ENCODE measurements at places on chromosomes 12 and 14.

- DNase-seq = no peak
These were observed 689.4 kb downstream of the MED13L start for GRCh38 chr12:115588131-115588530.

- no peak for DNase-seq
These were observed 116.1 kb upstream of the BCAT1 start for GRCh38 chr12:25065035-25065434.

- no peak for DNase-seq
These were observed 5.1 kb upstream of the SLC38A2 start for GRCh38 chr12:46377678-46378077.

- no peak for DNase-seq
These were observed 762 bp downstream of the PPP2R5E start for GRCh38 chr14:63542231-63542999.

DNA sequence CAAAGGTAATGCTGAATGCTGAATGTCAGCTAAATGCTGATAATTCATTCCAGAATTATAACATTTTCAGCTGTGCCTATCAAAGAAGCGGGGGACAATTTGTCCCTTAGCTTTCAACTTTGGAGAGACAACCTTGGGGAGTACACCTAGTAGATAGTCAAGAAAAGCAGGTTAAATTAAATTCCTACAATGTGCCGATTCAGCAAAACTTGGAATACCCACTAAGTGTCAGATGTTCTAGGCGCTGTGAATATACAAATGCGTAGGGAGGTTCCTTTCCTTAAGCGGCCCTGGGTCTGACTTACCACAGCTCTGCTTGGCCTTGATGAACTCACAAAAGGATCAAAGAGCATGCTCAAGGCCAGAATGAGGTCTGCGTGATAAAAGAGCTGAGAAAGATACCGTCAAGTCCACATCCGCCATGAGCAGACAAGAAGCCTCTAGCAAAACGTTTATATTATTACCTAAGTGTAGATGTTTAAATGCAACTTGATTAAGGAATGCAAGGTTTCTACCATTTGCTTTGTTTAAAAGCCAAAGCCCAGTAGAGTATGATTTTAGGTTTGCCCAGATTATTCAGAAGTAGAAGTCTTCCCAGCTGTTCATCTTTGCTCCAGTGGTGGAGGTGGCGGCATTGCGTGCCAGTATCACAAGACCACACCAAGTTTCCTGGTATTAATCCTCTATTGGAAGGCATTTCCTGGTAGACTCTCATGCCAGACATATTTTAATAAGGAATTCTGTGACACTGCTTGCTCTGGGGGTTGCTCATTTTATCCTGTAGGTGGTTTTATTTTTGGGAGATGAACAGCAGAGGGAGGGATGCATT, 368.6 kb downstream of the DPF3 start:
- no peak for DNase-seq

DNA sequence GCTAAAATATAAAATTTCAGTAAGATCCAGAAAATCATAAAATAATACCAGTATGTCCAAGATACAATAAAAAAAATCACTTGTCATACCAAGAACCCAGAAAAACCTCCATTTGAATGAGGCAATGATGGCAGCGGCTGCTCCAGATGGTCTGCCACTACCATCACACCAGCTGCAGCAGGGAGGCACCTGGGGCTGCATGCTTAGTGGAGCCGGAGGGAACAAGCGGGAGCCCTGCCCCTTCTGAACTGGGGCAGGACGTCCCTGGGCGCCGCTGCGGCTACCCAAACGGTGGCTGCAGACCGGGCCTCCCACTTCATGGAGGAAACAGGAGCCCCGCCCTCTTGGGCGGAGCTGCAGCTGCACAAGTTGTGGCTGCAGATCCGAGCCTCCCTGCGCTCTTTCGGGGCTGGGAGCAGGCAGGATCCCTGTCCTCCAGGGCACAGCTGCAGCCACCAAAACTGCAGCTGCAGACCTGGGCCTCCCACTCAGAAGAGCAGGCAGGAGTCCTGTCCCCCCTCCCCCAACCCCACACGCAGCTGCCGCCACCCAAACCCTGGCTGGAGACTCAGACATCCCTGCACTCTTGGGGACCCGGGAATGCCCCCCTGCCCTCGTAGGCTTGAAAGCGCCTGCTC, 36.1 kb upstream of the OR5AU1 start:
- DNase-seq = peak; percentile 53

DNA sequence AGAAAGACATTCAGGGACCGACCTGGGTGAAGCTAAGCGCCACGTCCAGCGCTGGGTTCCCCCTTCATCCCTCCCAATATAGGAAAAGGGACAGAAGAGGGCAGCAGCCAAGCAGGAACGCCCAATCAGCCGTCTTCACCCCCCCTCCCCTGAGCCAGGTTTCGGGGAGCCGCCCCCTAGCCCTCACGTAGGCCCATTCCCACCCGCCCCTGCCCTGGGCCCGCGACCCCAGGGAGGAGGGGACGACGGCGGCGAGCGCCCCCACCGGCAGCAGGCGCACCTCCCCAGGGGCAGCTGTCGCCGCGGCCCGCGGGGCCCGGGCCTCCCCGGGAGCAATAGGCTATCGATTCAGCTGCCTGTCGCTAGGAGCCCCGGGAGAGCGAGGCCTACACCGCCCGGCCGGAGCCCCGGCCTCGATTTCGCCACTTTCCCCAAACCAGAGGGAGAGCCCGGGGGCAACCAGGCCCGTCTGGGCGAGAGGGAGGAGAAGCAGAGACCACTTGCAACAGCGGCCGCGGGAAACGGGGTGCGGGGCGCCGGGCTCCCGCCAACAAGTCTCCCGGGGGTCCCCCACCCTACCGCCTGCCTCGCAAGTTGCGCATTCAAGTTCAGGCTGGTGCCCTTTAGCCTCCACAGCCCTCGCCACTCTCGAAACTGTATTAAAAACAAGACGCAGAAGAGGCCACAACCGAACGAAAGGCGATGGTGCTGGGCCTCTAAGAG, 1.3 kb downstream of the DCAF5 start:
- peak; percentile 64 for DNase-seq

DNA sequence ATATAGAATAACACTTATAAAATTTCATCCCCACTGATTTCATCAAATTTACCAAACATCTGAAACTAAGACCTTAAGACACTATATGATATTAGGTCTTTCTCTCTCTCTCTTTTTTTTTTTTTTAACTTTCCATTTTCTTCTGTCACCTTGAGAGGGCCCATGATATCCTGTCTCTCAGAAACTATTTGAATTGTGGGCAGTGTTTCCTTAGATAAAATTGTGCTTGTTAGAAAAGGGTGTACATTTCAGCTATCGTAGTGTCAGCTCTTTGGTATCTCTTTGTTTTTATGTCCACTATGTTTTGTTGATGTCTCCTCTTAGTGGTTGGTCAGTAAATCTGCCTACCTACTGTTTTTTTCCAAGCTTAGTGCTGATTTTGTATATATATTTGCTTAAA, 23.8 kb downstream of the DNM1L start:
- DNase-seq = no peak

GRCh38 chr14:24123424-24124417, 6.7 kb upstream of the FITM1 start:
- no peak for DNase-seq

DNA sequence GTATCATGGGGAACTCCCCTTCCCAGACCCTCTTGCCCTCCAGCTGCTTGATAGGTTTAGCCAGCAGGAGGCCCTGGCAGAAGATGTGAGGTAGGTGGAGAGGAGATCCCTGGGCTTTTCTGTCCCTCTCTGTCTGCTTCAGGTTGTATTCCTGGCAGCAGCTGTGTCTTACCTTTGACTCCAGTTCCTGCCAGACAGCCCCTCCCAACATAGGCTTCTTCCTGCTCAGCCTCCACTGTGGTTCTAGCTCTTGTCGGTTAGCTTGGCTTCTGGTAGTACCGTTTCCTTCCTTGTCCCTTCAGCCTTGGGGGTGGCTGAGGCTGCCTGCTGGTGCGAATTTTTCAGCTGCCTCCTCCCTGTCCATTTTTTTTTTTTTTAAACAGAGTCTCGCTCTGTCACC, 215.7 kb upstream of the CRY1 start:
- no peak for DNase-seq

DNA sequence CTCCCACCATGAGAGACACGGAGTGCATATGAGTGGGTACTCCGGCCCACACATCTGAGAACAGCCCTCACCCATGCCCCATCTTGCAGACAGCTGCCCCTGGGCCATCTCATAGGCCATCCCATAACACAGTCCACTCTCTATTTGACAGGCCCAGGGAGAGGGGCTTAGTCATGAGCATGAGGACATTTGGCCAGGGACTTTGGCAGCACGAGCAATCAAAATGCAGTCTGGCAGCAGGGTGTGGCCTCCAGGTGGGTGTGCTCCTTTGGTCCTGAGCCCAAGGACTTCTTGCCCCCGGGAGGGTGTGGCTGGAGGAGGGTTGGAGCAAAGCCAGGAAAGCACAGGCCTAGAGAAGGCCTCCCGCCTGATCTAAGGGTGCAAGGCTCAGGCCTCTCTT, 25.6 kb downstream of the EMP1 start:
- no peak for DNase-seq

DNA sequence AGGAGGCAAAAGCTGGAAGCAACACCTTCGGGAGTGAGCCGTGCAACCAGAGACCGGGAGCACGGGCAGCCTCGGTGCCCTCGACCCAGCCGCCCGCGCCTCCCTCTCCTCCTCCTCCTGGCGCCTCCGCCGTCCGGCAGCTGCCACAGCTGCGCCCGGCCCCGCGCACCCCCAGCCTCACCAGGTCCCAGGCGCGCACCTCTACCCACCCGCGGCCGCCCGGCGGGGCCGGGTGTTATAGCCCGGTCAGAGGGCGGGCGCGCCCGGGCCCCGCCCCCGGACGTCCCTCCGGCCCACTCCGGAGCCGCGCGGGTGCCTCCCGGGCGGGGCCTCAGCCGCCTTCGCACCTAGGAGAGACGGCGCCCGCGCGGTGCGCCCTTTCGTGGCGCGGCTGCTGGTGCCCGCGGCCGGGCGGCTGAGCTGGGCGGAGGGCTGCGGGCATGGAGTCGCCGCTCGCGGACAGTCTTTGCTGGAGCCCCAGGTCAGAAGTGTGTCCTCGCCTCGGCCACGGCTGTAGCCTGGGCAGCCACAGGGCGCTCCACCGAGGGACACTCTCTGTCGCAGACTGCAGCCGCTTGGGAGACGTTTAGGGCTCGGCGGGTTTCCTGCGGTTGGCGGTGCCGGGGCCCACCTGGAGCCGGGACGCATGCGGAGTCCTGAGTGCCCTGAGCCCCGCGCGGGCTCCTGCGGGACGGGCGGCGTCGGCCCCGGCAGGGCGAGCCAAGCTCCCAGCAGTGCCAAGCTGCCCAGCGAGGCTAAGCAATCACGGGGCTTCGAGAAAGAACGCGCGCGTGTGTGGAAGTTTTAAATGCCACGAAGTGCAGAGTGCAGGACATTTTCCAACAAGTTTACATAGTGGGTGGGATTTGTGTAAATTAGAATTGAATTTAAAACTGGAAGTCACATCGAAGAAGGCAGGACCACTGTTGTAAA, at the start of gene CPM:
Gene CPM, minus strand, starts transcription at position 211 of the 933 bp plus-strand sequence. CDS start 334 bp downstream, outside the sequence.
- peak; percentile 68 for DNase-seq

DNA sequence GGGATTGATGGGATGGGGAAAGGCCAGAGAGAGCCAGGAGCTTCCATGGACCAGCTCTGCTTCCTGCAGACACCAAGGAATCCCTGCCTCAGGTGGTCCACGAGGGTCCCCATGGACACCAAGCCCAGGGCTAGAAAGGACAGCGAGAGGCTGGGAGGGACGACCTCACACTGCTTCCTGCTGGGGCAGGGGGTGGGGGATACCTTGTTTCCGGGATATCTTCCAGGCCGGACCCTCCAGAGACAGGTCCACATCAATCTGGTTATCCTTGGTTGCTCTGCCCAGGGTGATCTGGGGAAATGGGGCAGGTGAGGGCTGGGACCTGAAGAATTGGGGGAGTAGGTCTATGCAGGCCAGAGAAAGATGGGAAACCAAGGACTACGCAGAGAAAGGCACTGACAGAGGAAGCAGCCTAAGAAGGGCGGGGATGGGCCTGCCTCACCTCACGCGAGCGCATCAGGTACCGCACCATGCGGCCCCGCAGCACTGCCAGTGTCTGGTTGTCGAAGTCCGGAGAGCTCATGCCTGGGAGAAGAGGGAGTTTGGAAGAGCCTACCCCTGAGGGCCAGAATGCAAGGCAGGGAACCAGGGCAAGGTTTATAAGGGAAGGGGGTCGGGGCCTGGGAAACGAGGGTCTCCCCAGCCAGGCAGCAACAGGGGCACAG, 8.8 kb downstream of the MCRS1 start:
- DNase-seq = no peak

GRCh38 chr12:106673141-106673540, 90.3 kb downstream of the RFX4 start:
- no peak for DNase-seq

- DNase-seq = peak; percentile 24
These were observed 86.3 kb downstream of the KIF26A start for GRCh38 chr14:104224506-104225277.

GRCh38 chr12:54650889-54651288, 2.7 kb upstream of the DCD start:
- DNase-seq = no peak

GRCh38 chr14:21219561-21220111, 49.6 kb downstream of the HNRNPC start:
- no peak for DNase-seq

DNA sequence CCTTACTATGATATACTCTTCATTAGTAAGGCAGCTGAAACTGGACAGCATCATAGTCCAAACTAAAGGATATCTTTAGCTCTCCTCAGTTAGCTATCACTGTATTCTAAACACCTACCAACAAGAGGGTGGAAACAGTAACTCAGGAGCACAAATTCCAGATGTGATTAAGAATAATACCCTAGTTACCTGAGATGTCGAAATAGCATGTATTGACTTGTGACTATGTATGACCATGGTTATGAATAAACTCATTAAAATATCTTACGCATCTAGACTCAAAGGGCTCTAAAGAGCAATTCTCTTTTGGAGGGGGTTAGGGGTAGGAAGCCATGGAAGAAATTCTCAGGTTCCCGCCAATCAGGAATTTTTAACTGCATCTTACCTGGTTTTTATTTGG, 90.8 kb downstream of the C2CD5 start:
- no peak for DNase-seq

- no peak for DNase-seq
These were observed 76.4 kb downstream of the IFNG-AS1 start for GRCh38 chr12:68065687-68066086.

DNA sequence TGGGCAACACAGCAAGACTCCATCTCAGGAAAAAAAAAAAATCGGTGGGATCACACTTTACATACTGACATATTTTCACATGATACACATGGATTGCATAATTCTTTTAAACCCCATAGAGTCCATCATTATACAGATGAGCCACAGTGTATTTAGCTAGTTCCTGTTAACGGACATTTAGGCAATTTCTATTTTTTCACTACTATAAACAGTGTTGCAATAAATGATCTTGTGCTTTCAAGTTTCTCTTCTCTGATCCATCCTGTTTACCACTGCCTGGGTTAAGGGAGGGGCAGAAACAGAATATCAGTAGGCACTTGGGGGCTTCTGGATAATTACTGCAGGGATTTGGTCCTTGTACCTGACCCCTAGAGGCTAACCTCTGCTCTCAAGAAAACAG, 43.4 kb upstream of the SPTLC2 start:
- no peak for DNase-seq

GRCh38 chr12:124387528-124387911, 92.6 kb downstream of the RFLNA start:
- DNase-seq = no peak

DNA sequence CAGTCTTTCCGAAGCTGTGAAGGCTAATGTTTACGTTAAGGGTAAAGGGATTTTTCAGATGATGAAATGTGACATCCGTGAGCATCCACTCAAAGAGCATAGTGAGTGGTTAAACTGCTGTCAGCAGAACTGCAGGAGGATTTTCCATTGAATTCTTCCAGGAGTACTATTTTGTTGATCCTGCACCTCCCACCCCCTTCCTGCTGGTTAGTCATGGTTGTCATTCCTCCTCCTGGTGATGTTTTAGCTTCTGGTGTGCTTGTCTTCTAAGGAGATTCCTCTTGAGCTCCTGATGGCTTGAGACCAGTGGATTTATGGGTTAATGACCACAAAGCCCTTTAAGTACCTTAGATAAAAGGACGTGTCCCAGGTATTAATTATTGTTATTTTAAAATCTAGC, 2.4 kb upstream of the GPRC5D start:
- DNase-seq = no peak

Measured in stimulated activated CD4-positive, alpha-beta T cell treated with anti-CD3 and anti-CD28 coated beads, Interleukin-15, amount 100 ng/mL, for 48 hours (primary cell).